ENCODE measurements at places on chromosomes 7 and 10.

GRCh38 chr7:75979759-75980429 lies 14.5 kb downstream of the TMEM120A start:
- DNase-seq: no peak

- no peak for DNase-seq
These were observed 1193.4 kb downstream of the SORCS3 start for GRCh38 chr10:105834261-105835059.

DNA sequence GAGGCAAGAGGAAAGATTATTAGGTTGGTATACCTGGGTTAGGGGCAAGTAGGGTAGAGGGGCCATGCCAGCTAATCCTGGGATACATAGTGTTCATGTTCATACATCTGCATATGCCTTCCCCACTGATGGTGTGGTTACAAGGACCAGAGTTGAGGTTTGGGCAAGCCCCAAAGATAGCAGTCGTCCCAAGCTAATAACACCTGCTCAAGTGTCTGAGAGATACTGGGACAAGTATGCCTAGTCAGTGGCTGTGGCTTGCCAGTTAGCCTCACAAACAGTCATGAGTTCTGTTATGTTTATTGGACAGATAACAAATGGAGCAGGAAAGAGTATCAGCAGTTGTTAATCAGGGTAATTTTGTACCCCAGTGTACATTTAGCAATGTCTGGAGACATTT lies 139.6 kb downstream of the ADAM22 start:
- no peak for DNase-seq

DNA sequence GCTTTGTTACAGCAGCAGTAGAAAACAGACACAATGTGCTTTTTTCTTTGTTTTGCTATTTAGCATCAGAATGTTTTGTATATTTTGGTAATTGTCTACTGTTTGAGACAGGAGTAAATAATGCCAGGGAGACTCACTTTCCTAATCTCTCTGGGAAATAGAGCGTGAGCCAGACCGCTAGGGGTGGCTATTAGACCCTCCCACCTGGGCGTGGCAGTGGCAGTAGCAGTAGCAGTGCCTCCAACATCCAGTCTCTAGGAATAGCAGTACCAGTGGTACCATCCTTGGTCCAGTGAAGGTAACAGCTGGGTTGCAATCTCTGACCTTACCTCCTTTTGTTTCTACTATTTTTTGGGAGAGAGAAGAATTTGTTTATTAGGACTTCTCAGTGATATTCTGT lies 165.7 kb upstream of the MAGI2 start:
- no peak for DNase-seq

GRCh38 chr7:141076377-141076776 lies 2.5 kb downstream of the TMEM178B start:
- no peak for DNase-seq

DNA sequence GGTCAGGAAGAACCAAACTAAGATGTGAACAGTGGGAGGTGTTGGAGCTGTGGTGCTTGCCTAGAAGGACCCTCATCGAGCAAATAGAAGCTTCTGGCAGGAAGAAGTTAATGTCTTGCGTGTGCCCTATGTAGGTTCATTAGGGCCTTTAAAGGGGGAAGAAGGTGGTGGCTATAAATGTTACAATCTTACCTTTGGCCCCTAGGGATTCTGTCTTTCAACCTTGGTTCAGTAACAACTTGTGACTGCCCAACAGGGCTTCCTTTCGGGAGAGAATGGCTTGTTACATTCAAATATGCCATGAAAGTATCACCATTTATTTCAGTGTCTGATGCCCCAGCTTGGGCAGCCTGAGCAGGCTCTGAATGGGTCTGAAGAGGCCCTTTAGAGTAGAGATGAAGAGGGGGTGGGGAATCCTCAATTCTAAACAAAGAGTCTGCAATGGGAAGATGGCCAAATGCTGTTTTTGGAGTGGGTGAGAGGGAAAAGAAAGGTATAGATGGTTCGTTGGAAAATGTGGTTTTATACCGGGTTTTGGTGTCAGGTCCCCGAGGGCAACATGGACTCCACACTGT lies 108.0 kb downstream of the TCF7L2 start:
- DNase-seq: no peak

GRCh38 chr7:142811154-142811737 lies 40.5 kb downstream of the PRSS2 start:
- DNase-seq: peak; percentile 59

GRCh38 chr10:47413531-47414226 lies 29.6 kb upstream of the ZNF488 start:
- DNase-seq: no peak

DNA sequence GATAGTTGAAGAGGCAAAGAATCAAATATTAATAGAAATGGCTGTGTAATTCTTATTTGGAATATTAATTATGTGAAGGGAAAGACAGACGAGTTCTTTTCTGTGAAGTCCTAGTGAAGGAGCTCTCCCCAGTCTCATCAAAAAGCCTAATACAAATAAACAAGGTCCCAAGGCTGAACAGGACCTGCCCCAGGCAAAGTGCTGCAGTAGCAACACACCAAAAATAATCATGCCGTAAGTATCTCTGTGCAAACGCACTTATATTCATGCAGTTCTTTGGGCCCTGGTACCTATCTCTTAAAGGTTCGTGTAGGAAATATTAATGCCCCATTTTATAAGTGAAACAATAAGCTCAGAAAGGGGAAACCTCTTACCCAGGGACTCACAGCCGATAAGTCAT lies 12.2 kb upstream of the CHST15 start:
- no peak for DNase-seq
